Cortex of kidney (tissue), 1 donor: ENCODE measurements at places on chromosomes 4 and X.

DNA sequence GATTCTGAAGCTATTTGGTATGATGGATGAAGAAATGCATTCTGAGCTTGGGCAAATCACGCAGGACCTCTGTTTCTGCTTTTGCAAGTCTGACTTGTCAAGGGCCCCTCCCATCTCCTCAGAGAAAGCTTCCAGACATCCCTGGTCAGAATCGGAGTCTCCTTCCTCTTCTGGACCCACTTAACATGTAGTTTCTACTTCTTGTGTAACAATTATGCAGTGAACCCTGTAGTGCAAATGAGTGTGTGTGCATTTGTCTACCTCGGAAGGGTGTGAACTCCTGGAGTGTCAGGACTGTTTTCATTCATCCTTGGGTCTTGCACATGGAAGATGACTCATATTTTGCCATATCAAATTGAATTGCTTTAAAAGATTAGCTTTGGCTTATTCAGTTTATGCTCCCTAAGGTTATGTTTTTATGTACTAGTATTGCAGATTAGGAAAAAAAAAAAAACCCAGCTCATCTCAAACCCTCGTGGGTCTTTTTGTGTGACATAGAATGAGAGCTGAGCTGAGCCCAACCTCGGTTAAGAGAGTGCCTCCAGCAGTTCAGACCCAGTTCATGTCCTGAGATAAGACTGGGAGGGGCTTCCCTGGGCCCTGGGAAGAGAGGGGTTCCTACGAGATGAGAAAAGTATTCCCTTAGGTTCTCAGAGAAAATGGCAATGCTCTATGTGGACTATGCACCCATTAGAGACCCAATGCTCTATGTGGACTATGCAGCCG lies 61.1 kb upstream of the RPL34 start:
- no peak for DNase-seq

DNA sequence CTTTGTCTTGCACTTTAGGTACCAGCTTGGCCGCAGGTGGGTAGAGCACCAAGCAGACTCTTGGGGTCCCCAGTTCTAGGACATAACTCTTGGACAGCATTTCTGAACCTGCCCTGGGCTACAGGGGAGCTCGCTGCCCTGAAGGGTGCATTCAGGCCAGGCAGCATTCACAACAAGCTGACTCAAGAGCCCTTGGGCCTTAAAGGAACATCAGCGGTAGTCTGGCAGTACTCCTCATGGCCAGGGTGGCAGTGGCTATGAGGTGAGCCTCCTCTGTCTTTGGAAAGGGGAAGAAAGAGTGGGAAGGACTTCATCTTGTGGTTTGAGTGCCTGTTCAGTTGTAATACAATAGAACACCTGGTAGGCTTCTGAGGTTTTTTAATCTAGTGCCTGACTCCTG lies 24.8 kb upstream of the SMARCA5 start:
- DNase-seq = no peak

DNA sequence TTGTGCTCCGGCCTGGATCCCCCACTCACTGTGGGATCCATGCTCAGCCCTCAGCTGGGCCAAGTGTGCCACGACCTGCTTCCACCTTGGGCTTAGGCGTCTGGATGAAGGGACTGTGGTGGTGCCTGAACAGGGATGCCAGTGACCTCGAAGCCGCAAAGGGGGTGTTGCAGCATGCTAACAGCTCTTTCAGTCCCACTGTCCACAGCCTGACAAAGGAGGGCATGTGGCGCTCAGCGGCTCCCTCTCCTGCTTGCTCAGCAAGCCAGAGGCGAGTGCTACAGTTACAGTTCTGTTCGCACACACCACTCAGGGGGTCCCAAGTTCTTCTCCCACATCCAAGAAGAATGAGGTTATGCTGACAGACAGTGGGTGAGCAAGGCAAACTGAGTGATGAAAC lies 5.2 kb upstream of the IGBP1 start:
- no peak for DNase-seq

- no peak for DNase-seq
These were observed 174.8 kb downstream of the HHIP start for GRCh38 chr4:144820728-144821085.

GRCh38 chrX:41923978-41924683 lies 777 bp upstream of the CASK start:
- no peak for DNase-seq

GRCh38 chr4:10461091-10461849 lies 4.0 kb upstream of the ZNF518B start:
- no peak for DNase-seq

DNA sequence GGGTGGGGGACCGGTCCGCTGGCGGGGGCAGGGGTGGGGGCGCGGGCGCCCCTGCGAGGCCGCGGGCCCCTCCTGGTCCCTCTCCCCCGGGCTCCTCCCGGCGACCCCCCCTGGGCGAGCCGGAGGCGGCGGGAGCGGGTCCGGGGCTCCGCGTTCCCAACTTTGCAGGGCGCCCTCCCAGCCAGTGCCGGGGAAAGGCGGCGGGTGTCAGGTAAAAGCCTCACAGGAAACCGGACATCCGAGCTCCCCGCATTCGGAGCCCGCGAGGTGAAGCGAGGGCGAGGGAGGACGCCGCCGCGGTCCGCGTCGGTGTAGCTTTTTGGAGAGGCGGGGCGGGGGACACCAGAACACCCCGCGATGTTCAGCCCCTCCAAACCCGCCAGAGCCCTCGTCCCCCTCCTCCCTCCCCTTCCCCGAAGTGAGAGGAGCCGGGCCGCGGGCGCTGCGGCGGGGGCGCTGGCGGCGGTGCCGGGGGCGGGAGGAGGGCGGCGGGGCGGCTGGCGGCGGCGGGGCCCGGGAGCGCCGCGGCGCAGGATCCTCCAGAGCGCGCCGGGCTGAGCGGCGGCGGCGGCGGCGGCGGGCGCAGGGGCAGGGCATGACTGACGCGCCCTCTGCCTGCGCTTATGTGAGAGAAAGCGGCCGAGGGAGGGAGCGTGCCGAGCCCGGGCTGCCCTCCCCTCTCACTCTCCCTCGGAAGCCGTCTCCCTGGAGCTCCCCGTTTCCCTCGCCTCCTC lies at the start of gene VEGFC:
TSS of gene VEGFC (minus strand) at position 597 of the 734 bp plus-strand sequence. CDS start 611 bp downstream, outside the sequence.
- DNase-seq = no peak

DNA sequence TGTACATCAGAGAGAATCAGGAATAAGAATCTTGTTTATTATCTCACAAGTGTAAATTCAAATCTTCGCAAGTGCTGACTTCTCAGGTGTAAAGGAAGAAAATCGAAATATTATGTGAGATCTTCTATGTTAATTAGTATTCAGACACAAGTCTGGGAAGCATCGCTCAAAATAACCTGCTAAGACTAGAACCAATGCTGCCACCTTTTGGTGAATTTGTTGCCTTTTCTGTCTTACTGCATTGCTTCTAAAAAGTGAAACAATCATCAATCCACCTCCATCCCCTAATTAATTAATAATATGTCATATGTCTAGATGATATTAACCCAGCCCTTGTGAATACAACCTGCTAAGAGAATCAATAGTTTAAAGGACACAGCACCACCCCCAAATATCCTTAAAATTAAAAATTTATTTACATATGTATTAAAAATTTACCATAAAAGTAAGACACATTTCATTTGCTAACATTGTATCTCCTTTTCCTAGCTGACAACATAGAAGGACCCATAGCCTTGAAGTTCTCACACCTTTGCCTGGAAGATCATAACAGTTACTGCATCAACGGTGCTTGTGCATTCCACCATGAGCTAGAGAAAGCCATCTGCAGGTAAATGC lies 3.5 kb downstream of the EPGN start:
- DNase-seq = no peak

- no peak for DNase-seq
These were observed 188.4 kb upstream of the CLNK start for GRCh38 chr4:10872833-10873517.

- DNase-seq = no peak
These were observed 280.6 kb downstream of the FSTL5 start for GRCh38 chr4:161883157-161883556.

DNA sequence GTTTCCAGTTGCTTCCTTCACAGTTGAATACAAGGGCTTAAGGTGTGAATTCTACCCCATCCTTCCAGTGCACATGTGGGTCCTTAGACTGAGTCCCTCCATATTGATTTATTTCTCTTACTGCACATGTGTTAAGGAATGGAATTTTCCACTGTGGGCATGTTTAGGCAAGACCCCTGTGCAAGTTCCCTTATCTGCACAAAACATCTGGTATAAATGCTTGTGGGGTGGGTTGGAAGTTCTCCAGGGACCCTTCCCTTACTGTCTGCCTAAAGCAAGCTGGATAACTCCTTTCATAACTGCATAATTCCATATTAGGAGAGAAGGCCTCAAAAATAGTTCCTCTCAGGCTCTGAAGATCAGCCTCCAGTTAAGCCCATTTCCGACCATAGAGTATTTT lies 570.9 kb downstream of the ADGRL3 start:
- DNase-seq = no peak

GRCh38 chrX:27186671-27187070 lies 276.5 kb downstream of the PPP4R3C start:
- DNase-seq = no peak

- no peak for DNase-seq
These were observed 229.6 kb upstream of the DIAPH2 start for GRCh38 chrX:96455078-96455477.

GRCh38 chr4:122588453-122589238 lies 32.2 kb downstream of the IL21 start:
- DNase-seq = no peak

- no peak for DNase-seq
These were observed 38.6 kb downstream of the HTRA3 start for GRCh38 chr4:8308144-8308543.

GRCh38 chr4:71186566-71187403 lies 152.0 kb upstream of the SLC4A4 start:
- no peak for DNase-seq

- DNase-seq = no peak
These were observed 103.2 kb downstream of the ENPP6 start for GRCh38 chr4:184114431-184114830.

DNA sequence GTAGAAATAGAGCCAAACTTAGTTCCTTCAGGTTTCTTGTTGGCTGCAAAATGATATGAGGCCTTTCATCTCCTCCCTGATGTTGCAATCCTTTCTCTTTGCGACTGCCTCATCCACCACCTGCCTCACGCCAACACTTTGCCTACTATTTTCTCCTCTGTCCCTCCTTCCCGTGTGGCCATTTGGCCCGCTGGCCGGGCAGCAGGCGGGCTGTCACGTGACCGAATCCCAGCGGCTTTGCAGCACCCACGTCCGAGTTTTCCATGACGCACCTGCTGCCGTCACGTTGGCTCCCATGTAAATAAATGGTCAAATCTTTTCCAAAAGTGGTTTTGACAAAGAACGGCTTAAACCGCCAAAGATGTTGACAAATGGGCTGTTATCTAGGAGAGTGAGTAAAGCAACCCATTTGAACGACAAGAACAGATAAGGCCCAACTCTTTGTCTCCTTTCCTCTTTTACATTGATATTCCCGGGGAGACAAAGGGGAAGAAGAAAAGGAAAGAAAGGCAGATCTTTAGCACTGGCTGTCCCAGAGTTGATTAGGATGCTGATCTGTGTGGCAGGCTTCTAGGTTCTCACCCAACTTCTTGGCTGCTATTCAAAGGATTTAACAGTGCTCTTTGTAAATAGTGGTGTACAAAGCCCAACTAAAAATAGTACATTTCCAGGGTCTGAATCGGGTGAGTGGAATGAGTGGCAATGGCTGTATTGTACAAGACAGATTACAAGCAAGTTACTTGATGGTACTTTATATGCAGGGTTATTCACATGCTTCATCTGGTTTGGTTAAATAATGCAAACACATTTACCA lies 174.2 kb upstream of the JADE1 start:
- DNase-seq = no peak

- no peak for DNase-seq
These were observed 262.7 kb downstream of the IL15 start for GRCh38 chr4:141899103-141899502.

GRCh38 chr4:184978211-184978610 lies 40.1 kb upstream of the HELT start:
- no peak for DNase-seq

DNA sequence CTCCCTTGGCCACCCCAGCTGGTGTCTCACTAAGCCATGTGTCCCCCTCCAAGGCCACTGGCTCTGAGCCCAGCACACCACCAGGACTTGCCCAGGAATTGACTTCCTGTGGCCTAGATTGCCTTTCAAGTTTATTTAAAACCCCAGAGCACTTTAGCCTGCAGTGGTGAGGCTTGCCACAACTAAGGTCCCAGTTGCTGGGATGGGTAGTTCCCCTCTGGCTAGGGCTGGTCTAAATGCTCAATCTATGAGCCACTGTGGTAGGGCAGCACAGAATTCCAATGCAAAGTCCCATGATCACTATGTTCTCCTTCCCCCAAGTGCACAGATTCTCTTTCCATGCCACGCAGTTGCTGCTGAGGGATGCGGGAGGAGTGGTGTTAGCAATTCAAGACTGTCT lies 61.1 kb upstream of the HCCS start:
- DNase-seq = no peak

- no peak for DNase-seq
These were observed 280.5 kb downstream of the DHRSX start for GRCh38 chrX:2220296-2220695.
